A172 (cell line): ENCODE measurements at places on chromosomes 6 and 20. TPM values are rescaled to one million over a fixed set of nuclear protein-coding genes. Genes with fewer than 3 reads are reported as not detected.

The F13A1 gene
- total RNA-seq: not detected in 2 replicates

GRCh38 chr20:21706261-21707195 lies 1.1 kb downstream of the PAX1 start:
- DNase-seq: no peak

GRCh38 chr20:57711826-57712225 lies 2.0 kb upstream of the PMEPA1 start:
- no peak for DNase-seq

DNA sequence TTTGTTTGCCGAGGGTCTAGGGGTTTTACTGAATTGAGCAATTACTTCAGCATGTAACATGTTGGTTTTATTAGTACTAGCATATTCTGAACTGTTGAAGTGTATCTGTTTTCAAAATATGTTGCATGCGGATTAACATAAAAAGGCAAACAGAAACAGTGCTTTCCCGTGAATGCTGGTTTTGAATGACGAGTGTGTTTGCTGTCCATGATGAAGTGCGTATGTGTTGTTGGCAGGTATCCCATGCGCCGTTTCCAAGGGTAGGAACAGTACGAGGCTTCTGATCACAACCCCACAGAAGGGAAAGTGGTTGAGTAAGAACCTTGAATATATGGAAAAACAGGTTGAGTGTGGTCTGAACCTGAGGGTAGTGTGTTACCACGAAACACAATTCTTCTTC lies 232.9 kb downstream of the SAMD5 start:
- no peak for DNase-seq
